ENCODE measurements at places on chromosomes 7 and 10.

GRCh38 chr7:2680792-2681490 is 7.1 kb upstream of the AMZ1 start:
- peak; percentile 80 for DNase-seq

DNA sequence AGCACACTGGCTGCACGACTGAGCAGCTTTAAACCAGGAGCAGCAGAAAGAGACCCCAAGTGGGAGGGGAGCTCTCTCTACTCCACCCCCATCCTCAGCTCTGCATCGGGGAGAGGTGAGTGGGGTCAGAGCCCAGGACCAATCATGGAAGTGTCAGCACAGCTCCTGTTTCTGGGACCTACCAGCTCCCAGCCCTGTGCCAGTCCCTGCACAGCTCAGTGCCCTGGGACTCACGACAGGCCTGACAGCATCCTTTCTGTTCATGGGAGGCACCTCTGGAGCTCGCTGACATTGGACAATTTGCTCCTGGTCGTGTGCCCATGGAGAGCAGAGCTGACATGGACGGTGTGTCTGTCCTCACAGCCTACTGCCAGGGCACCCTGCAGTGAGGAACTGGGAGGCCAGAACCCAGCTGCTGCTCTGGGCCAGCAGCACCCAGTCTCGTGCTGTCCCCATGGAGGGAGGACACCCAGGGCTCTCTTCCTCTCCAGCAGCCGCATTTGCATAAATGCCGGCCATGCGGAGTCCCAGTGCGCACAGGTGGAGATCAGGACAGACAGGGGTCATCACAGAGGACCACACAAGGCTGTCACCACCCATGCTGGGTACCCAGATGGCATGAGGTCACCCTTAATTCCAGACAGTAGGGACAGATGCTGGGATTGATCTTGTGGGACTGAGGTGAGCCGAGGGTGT is 45.9 kb upstream of the MSMB start:
- DNase-seq, result no peak

- DNase-seq, result peak; percentile 31
Measured at GRCh38 chr7:129308047-129308446, 83.2 kb downstream of the AHCYL2 start.

GRCh38 chr7:129167817-129168216 is 20.6 kb upstream of the SMO start:
- DNase-seq, result no peak

DNA sequence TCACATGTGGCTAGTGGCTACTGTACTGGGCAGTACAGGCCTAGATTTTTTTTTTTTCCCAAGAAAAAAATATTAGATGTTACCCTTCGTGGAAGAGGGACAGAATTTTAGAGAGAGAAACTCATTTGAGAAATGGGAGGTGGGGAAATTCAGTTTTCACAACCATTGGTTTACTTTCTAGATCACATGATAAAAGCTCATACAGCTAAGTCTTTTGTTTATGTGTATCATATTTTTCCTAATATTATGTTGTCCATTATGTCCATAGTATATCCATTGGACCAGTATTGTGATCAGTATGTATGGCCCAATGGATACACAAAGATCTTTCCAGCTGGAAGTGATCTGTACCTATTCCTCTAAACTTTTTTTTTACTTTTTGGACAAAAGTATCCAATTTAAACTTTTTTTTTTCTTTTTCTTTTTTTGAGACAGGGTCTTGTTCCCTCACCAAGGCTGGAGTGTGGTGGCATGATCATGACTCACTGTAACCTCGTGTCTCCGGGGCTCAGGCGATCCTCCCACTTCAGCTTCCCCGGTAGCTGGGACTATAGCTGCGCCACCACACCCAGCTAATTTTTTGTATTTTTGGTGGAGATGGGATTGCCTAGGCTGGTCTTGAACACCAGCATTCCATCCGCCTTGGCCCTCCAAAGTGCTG is 4.1 kb downstream of the CALU start:
- DNase-seq, result peak; percentile 45

GRCh38 chr7:33339074-33339790 is 209.9 kb downstream of the BBS9 start:
- DNase-seq, result peak; percentile 8

GRCh38 chr7:110766864-110767263 is 324.1 kb upstream of the LRRN3 start:
- DNase-seq, result no peak

DNA sequence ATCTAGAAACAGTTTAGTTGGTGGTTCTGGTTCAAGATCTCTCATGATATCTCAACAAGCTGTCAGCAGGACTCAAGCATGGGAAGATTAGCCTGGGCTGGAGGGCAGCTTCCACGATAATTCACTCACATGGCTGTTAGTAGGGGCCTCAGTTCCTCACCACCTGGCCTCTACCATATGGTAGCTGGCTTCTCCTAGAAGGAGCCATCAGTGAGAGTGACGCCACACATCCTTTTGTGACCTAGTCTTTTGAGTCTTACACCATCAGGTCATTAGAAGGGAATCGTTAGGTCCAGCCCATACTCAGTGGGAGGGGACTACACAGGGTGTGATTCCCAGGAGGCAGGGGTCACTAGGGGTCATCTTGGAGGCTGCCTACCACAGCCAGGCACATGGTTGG is 239.3 kb upstream of the PLPP4 start:
- DNase-seq, result no peak

- DNase-seq, result no peak
Measured at GRCh38 chr10:125010362-125010761, 68.4 kb downstream of the ZRANB1 start.

GRCh38 chr10:77380723-77381122 is 256.9 kb downstream of the KCNMA1 start:
- DNase-seq, result no peak

- no peak for DNase-seq
Measured at GRCh38 chr10:69879634-69880257, 78.0 kb downstream of the COL13A1 start.

GRCh38 chr10:48448796-48449195 is 142.3 kb downstream of the MAPK8 start:
- DNase-seq, result no peak

GRCh38 chr7:100914208-100914878 is 18.7 kb upstream of the ACHE start:
- no peak for DNase-seq

DNA sequence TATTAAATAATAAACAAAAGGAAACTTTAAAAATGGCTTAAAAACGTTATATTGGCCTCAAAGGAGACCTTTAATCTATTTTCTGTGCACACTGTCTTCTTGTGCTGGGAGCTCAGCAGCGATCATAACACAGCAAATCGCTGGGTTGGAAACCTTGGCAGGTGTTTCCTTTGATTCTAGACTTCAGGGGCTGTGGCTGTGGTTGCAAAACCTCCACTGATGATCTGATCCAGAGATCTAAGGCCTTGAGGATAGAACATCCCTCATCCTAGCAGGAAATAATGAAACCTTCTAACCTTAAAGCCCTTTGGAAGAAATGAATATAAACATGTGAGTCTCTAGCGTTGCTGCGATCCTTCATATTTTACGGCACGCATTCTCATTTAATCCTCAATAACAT is 29.8 kb downstream of the CDHR3 start:
- DNase-seq, result no peak

DNA sequence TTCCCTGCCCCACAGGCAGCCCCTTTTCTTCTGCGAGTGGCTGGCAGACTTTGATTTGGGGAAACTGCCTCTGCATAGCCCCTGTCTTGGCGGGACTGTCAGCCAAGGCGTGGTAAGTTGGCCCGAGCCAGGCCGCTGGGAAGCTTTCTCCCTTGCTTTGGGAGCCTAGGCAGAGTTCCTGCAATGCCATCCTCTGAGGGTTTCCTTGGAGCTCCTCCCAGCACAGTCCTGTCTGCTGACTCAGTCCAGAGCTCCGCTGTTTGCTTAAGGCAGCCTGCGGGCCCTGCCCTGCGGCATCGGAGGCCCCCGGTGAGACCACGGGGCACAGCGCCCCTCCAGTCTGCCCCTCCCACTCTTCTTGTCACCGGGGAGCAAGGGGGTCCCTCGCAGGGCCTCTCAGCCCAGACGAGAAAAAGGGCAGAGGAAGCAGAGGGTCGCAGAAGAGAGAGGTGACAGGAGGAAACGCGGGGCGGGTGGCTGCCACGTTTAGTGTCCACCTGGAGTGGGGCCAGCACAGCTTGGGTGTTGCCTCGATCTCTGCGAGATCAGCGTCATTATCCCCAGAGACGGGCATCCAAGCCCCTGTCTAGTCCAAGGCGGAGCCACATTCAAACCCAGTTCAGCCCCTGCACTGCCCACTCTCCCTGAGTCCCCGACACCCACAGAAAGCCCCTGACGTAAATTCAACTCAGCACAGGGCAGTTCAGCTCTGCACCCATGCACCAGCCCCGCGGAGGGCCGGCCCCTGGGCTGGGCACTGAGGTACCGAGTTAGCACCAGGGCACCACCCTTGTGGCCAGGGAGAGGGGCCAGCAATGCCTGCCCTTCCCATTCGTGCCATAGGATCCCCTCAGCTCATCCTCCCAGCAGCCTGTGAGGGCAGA is 59.0 kb upstream of the CHST15 start:
- DNase-seq, result peak; percentile 88

DNA sequence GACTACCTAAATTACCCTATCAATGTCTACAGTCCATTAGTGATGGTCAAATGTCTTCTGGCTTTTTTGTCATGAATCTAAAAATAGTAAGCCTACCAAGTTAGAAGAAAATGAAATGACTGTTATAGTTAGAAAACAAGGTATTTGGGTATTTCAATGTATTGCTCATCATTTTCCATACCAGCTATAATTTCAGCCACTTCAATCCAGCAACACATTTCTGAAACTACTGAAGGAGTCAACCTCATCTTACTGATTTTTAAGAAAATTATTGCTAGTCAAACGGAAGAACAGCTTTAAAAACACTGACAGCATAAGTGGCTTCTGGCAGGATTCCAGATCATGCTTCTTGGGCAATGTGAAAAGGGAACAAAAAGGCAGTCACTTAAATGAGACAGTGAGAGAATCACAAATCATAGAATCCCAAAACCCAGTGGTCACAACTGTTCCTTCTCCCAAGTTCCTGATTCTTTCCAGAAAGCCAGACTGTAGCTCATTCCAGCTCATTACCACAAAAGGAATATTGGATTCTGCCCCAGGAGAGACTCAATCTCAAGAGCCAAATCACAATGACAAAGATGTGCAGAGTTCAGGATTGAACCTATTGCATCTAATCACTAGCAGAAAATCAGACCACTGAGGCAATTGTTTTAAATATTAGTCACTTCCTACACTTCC is 61.2 kb upstream of the LRRN3 start:
- DNase-seq, result peak; percentile 46

DNA sequence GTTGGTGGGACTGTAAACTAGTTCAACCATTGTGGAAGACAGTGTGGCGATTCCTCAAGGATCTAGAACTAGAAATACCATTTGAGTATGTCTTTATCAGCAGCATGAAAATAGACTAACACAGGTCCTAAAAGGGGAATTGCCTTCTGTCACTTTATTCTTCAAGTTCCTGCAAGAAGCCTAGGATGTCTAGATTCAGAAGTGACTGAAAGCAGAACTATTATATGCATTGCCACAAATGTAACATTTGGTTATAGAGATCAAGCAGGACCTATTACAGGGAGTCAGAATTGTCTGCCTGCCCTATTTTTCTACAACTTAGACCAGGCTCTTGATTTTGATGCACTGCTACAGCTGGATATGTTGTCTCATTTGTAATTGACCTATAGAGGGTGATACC is 364.7 kb downstream of the SORCS1 start:
- DNase-seq, result no peak

DNA sequence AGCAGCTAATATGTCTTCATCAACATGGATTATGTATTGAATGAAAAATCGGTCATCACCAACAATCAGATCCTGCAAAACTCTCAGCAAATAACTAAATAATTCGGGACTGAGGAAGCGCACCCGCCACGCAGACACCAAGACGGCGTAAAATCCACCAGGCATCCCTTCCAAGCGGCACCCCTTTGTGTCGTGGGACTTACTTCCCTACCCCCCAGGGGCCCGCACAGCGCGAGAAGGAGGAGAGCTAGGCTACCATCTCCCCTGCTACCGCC is 721 bp downstream of the ARL3 start:
- no peak for DNase-seq

DNA sequence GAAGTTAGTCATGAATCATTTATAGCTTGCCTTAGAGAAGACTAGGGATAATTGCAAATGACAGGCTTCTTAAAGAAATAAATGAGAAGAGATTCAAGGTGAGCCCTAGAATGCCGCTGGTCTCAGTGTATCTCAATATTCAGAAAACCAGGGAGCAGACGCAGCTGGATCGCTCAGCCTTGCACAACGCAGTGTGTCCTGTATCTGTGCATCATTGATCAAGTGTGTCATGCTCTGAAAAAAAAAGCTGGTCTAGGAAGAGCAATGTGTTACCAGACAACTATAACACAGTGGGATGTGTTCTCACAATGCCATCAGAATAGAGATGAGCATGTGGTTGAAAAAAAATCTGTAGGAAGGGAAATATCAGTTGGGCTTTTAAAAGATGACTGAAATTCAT is 230.1 kb downstream of the CALN1 start:
- no peak for DNase-seq

GRCh38 chr7:138097064-138097741 is 20.9 kb downstream of the AKR1D1 start:
- DNase-seq, result peak; percentile 50

DNA sequence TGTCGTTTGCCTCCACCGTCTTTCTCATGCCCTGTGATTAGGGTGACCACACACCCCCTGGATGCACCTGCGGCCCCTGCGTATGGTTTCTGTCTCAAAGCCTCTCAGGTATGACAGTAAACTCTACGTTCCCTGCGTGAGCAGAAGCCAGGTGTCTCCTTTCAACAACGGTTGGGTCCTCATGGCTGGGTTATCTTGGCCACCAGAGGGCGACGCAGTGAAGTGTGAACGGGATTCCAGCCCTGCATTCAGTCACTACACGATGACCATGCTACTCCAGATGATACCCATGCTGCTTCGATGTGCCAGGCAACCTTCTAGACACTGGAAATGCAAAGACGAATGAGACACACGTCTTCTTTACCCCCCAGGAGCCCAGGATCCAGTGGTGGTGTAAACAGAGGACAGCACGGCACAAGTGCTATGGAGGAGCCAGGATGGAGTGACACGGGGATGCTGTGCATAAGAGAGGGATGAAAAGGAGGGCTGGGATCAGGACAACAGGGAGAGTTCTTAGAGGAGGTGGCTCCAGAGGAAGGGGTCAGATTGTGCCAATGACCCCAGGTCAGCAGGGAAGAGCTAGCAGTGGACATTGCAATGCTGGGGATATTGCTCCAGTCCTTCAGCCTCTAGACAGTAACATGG is 228.1 kb upstream of the PFKP start:
- no peak for DNase-seq

GRCh38 chr7:154480817-154481216 is 428.6 kb downstream of the DPP6 start:
- DNase-seq, result no peak

- DNase-seq, result peak; percentile 94
Measured at GRCh38 chr7:149624419-149625339, 127.1 kb upstream of the ZNF746 start.

Measured in cardiac fibroblast (primary cell).